Stimulated activated CD8-positive, alpha-beta memory T cell treated with anti-CD3 and anti-CD28 coated beads, Interleukin-7, amount 100 ng/mL, for 4 hours (primary cell): ENCODE measurements at places on chromosomes 12 and 14.

DNA sequence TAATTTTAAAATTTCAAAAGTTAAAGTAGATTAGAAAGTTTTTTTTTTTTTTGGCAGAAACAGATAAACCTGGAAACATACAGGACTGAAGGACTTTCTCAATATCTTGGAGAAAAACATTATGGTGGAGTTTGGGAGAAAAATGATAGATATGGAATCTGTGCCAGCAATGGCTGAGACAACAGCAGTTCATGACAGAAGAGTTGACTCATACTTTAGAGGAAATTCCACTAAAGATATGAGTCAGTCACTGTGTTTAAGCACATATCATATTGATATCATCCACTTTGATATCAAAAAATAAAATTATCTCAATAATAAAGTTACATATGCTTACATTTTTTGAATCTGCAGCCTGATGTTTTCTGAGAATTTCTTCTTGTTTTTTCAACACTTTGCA, 193.9 kb upstream of the OR4E1 start:
- DNase-seq, result no peak

GRCh38 chr12:9086087-9086486, 29.6 kb downstream of the A2M start:
- no peak for DNase-seq

- DNase-seq, result no peak
These were observed 59.7 kb downstream of the RASSF3 start for GRCh38 chr12:64670019-64670418.

GRCh38 chr14:31230573-31230958, 23.0 kb upstream of the HECTD1 start:
- no peak for DNase-seq

- DNase-seq, result no peak
These were observed 122.2 kb upstream of the METAP2 start for GRCh38 chr12:95351748-95352147.

- no peak for DNase-seq
These were observed 161.6 kb upstream of the PRMT8 start for GRCh38 chr12:3329361-3329760.

- DNase-seq, result no peak
These were observed 1.5 kb downstream of the NRIP2 start for GRCh38 chr12:2833327-2833726.

- DNase-seq, result no peak
These were observed 11.8 kb downstream of the NACA start for GRCh38 chr12:56713345-56713744.

DNA sequence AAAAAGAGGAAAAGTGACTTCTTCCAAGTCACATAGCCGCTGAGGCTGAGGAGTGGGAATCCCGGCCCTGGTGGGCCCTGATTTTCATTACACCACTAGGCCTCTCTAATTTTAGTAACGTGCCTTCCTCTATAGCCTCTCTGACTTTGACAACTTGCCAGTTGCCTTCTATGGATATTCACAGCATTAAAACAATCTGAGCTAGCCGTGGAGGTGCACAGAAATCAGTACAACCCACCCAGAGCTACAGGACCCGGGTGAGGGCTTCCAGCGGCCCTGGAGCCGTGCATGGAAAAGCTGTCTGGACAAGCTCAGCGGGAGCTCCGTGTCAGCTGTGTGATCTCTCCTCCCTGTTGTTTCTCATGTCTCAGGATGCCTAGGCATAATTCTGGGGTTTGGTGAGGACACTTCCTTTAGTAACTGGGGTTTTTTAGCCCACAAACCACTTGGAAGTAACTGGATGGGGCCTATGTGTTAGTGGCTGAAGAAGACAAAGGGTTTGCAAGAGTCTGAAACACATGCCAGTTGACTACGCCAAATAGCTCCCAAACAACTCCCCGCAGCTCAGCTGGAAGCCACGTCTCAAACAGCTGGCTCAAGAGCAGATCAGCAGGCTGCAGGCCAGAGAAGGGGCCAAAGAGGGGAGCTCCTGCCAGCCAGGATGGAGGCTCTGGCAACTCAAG, 53.0 kb downstream of the SSH1 start:
- DNase-seq, result no peak

GRCh38 chr12:92010368-92010767, 135.3 kb downstream of the BTG1 start:
- DNase-seq, result no peak

GRCh38 chr12:21615431-21615830, 10.8 kb upstream of the GYS2 start:
- no peak for DNase-seq

GRCh38 chr14:45531022-45531421, 278.0 kb upstream of the MIS18BP1 start:
- no peak for DNase-seq

DNA sequence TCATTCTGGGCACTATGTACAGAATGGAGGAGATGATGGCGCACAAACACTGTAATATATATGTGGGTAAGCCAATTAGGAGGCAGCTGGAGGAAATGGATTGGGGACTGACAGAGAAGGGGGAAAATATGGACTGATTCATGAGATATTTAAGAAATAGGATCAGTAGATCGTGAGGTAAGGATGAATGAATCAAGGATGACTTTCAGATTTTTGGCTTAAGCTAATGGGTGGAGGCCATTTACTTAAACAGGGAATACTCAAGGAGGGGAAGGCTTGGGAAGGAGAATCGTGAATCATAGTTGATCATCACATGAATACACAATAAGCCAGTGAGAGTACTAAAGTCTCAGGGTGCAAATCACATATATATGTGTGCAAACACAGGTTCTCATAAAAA, 11.2 kb upstream of the GNPNAT1 start:
- DNase-seq, result no peak

DNA sequence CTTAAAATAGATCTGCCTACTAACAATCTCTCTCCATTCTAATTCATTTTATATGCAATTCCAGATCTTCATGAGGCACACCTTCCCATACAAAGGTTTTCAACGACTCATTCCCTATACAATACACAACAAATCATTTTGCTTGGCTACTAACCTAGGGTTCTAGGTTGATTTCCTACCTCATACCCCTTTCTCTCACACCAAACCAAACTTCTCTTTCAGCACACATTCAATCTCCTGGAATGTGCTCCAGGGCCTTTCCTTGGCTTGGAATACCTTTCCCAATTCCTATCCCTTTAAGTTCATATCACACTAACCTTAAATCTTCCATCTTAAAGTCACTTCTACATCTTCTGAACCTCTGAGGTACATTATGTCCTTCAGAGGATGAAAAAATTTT, 38.7 kb upstream of the MTERF2 start:
- DNase-seq, result no peak

GRCh38 chr14:25014440-25014839, 35.5 kb downstream of the STXBP6 start:
- no peak for DNase-seq

DNA sequence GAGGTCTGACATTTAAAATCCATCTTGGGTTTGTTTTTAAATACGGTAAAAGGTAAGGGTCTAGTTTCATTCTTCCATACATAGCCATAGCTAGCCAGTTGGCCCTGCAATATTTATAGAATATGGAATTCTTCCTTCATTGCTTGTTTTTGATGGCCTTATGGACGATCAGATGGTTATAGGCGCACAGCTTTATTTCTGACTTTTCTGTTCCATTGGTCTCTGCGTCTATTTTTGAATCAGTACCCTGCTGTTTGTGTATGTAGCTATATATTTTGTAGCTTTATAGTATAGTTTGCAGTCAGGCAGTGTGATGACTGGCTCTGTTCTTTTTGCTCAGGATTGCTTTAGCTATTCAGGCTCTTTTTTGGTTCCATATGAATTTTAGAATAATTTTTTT, 366.8 kb upstream of the MIS18BP1 start:
- no peak for DNase-seq

GRCh38 chr12:70838127-70838526, 82.4 kb downstream of the PTPRR start:
- no peak for DNase-seq

DNA sequence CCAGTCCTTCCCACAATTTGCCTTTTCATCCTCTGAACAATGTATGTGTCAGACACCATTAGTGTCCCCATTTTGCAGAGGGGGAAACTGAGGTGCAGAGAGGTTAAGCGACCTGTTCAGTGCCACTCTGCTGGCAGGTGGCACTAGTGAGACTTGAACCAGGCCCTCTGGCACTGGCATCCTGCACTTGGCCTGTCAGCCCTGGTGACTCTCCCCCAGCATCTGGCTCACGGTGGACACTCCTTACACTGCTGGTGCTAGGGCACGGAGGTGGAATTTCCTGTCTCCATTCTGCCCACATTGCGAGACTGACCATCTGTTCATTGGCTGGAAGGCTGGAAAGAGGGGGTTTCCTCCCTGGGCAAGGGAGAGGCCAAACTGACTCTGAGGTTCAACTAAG, 48.7 kb downstream of the CCNK start:
- no peak for DNase-seq

GRCh38 chr12:107417004-107417403, 268.6 kb upstream of the PWP1 start:
- no peak for DNase-seq

DNA sequence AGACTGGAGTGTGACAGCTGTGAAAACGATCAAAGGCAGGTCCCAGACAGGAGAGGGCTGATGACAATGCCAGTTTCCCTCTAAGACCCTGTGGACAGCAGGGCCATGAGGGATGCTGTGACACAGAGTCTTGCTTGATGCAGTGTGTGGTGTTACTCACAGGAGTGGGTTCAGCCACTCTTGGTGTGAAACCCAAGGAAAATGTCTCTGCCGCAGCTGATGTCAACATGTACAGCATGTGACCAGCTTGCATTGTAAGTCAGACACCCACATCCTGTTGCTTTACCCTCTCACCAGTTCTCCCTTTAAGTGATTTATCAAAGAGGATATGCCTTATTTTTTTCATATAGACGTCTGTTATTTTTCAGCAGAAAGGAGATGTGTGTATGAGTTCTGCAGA, 268.6 kb downstream of the BTG1 start:
- peak; percentile 78 for DNase-seq

DNA sequence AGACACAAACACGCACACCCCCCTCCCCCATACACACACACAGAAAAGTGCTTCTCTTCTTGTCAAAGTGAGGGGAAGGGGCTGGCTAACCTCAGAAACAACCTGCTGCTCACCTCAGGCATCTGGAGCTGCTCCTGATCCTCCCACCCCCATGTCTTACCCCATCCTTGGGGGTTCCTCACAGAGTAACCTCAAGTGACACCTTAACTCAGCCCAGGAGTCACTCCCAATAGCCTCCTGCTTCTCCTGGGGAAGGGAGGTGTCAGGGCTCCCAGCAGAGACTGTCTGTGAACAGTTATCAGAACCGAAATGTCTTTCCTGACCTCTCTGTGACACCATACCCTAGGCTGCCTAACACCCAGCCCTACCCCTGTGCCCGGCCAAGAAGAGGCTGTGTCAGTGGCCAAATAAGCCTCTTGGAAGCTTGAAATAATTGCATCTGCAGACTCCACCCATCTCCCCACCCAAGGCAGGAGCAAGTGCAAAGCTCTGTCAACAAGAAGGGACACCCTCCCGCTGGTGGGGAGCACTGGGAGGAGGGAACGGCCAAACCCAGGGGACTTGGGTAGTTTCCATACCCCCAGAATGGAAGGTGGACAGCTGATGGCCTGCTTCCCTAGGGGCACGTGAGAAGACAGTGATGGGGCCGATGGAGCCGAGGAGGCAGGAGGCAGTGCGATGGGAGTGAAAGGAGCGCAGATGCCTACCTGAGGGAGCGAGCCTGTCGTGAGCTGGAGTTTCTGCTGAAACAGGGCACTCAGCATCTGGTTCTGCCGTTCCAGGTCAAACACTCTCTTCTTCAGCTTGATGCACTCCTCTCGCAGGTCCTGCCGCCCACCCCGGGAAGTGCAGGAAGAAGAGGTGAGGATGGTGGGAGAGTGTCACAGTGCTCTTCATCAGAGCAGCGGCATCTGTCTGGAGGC, 26.8 kb downstream of the NCKAP5L start:
- no peak for DNase-seq

- no peak for DNase-seq
These were observed 70.5 kb downstream of the TMX1 start for GRCh38 chr14:51310505-51310944.

DNA sequence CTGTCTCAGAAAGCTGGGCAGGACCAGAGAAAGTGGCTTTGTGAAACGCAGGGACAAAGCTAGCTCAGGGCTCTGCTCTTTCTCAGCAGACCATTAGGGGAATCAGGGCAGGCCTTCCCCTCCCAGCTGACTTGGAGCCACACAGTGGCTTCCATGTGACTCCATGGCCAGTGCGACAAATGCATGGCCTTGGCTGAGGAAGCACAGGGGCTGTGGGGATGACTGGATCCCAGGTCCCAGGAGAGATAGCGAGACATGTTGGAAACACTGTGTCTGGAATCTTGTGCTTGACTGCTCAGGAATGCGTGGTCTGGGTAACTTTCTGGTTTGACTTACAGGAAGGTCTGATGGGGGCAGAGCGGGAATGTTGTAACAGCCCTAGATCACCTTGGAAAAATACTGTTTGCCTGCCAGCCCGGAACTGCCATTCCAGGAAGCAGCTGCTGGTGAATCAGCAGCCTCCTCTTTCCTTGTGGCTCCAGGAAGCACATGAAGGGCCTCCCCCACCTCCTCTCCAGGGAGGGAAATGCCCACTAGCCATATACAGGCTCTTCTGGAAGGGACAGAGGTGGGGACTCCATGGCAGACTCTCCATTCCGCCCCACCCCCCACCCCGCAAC, 133.5 kb upstream of the HIF1A start:
- no peak for DNase-seq

GRCh38 chr14:33068626-33069025, 129.9 kb downstream of the NPAS3 start:
- DNase-seq, result no peak

- no peak for DNase-seq
These were observed 62.5 kb upstream of the PRICKLE1 start for GRCh38 chr12:42652048-42652447.

DNA sequence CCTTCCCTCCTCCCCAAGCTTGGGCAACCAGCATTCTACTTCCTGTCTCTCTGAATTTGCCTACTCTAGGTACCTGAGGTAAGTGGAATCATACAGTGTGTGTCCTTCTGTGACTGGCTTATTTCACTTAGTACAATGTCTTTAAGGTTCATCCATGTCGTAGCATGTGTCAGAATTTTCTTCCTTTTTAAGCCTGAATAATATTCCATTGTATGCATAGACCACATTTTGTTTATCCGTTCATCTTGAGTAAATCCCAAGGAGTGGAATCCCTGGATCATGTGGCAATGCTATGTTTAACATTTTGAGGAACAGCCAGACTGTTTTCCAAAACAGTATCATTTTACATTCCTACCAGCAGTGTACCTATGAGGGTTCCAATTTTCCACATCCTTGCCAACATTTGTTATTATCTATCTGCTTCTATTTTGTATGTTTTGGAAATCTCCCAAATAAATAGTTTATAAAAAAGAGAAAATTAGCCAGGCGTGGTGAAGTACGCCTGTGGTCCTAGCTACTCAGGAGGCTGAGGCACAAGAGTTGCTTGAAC, 12.4 kb downstream of the HSP90AA1 start:
- DNase-seq, result no peak

- no peak for DNase-seq
These were observed 580.1 kb upstream of the SEL1L start for GRCh38 chr14:82113710-82114109.

GRCh38 chr14:50379563-50379962, 17.1 kb downstream of the CDKL1 start:
- DNase-seq, result no peak

GRCh38 chr12:43357141-43357540, 194.9 kb downstream of the ADAMTS20 start:
- no peak for DNase-seq
